ENCODE measurements at places on chromosomes 1 and 21.

- DNase-seq = no peak
Observed at GRCh38 chr21:44623575-44623974, 3.3 kb upstream of the KRTAP10-9 start.

GRCh38 chr1:156204686-156205085, 8.1 kb upstream of the PMF1 start:
- no peak for DNase-seq

DNA sequence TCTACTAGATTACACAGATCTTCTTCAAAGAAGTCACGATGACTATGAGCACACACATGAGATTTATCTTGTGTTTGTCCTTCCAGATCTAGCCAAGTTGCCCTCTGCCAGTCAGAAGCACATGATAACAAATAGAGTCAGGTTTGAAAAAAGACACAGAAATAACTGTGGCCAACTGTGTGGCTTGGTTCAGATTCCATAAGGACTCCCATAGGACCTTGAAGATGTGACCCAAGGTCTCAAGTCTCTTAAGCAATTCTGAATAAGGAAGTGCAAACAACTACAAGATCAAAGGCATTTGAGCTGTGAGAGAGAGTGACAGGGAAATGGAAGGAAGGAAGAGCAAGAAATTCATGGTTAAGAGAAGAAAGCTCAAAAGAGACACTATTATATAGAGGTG, 194.0 kb downstream of the PLPP3 start:
- no peak for DNase-seq

DNA sequence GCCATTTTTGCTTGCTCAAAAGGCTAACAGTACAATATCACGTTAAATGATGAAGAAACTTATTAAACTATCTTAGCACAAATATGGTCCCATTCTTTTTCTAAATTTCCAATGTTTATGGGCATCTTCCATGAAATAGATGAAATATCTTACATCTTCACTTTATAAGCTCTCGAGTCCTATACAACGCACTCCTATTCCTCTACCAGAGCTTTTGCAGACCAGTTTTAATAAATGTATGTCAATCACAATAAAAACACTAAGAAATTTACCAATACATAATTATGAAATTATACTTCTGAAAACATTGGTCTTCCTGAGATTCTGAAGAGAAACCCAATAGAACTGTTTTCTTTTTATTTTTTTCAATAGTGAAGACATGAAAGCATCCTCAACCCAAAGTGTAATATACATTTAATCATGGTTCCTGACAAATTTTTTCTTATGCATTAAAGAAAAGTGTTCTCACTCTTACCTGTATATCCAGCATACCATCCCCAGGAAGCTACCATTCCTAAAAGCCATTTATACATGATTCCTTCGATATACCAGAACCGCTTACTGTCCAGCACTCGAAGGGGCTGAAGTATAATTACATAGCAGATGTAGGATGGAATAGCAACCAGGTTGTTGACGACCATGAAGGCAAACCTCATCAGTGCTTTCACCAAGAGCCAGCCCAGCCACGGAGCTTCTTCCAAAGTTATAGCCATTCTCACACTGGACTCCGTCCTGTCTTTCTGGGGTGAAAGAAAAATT, 1.8 kb downstream of the LPGAT1 start:
- DNase-seq = no peak

DNA sequence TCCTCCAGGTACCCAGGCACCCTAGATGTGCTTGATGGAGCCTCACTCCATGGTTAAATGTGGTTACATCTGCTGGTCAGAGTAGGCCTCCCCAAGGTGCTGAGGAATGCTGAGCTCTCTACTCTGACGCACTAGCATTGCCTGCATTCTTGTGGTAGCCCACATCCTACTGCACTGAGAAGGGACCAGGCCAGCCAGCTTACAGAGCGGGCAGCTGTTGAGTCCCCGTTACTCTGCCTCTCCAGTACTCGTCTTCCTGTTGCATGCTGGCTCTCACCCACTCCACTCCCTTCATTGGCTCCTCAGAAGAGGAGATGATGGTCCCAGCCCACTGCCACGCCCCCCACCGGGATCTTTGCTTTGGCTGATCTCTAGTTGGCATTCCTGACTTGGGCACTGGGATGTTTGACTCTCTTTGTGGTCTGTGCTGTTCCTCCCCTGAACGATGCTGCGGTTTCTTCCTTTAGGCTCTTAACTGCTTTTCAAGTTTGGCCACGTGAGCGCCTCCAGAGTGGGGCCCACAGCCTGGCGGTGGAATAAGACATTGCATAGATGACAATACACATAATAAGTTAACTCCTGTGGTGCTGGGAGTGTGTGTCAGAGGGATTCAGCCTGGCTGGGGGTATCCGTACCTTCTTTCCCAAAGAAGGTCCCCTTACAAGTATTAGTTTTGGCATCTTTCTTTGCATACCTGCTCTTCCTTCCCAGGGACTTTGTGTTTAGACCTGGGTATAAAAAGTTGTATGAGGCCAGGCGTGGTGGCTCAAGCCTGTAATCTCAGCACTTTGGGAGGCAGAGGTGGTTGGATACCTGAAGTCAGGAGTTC, 18.6 kb downstream of the AZIN2 start:
- DNase-seq = peak; percentile 100

DNA sequence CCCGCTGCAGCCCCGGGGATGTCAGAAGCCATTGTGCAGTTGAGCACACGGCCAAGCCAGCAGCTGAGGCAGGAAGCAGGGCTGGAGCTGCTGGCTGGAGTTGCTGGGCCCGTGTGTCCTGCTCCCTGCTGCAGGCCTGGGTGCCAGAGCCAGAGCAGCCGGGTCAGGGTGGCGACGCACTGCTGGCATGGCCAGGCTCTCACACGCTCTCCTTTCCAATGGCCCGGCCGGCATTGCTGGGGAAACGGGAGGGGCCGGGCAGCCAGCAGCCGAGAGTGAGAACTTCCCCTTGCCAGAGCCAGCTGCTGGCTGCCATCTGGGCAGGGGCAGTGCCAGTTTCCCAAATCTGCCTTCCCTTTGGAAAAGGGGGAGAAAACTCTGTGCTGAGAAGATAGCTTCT, 82.4 kb upstream of the PROX1 start:
- DNase-seq = no peak

All from mesenchymal stem cell (in vitro differentiated cells and primary cell).